ENCODE measurements at places on chromosomes 12 and 14.

- no peak for ATAC-seq
Observed at GRCh38 chr14:68957775-68958174, 21.3 kb downstream of the ACTN1 start.

DNA sequence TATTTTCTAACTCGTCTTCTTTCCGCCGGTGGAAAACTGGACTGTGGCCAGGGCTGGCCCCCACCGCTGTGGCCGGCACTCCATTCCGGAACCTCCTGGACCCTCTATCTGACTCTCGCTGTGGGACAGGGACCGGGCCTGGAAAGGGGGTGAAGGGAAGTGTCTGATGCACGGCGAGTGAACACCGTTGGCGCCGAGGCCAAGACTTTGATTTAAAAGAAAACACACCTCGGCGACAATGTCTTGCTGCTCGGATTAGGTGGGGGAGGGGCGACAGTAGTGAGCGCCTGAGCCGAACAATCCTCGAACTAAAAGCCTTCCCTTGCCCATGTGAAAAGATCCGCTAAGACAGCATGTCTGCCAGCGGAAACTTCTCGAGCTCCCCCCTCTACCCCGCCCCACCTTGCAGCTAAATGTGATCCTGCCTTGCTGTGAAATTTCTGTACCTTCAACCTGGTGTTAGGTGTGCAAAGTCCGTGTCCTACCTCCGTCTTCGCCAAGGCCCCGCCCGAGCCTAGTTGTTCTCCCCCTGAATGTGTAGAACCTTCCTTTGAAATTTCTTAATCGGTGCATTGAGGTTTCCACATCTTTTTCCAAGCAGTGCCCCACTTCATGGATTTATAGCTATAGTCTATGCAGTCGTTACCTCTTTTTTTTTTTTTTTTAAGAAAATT is 862 bp upstream of the HOTAIR start:
- ATAC-seq = no peak

DNA sequence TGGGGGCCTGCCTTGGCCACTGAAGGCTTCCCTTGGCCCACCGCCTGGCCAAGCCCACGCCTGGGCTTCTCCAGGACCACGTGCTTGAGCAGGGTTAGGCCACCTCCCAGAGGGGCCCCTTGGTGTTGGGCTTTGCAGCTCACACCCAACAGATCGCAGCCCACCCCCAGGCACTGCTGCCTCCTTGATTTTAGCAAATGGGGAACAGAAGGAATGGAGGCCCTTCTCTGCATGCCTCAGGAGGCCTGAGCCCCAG is 23.3 kb downstream of the RAB35 start:
- ATAC-seq = no peak

DNA sequence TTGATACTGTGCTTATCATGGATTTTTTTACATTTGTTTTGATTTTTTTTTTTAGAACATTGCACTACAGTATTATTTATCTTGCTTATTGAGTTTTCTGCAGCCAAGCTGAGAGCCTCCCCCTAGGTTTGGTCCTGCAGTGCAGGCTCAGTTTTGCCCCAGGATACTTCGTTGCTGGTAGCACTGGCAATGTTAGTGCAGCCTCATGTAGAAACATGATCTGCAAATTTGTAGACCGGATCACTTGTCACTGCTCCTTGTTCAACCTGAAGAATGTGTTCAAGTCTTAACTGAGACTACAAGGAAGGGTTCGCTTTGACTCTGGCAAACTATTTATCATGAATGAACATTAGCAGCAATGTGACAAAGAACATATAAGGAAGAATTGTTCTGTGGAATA is 377.2 kb upstream of the PDE3A start:
- ATAC-seq = no peak

DNA sequence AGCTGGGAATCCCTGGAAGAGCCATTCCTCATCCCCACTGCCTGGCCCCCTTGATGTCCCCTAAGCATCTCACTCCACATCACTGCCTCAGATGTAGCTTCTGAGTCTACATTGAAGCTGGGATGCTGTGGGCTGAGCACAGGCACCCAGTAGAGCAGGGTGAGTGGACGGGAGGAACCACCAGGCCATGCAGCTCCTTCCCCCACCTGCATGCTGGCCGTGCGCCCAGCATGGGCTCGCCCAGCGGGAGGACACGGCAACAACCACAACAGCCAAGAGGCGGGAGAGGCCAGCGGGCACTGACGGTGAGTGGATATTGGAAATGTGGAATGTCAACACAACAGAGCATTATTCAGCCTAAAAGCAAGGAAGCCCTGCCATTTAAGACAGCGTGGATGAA is 310.9 kb downstream of the ADGRD1 start:
- no peak for ATAC-seq

DNA sequence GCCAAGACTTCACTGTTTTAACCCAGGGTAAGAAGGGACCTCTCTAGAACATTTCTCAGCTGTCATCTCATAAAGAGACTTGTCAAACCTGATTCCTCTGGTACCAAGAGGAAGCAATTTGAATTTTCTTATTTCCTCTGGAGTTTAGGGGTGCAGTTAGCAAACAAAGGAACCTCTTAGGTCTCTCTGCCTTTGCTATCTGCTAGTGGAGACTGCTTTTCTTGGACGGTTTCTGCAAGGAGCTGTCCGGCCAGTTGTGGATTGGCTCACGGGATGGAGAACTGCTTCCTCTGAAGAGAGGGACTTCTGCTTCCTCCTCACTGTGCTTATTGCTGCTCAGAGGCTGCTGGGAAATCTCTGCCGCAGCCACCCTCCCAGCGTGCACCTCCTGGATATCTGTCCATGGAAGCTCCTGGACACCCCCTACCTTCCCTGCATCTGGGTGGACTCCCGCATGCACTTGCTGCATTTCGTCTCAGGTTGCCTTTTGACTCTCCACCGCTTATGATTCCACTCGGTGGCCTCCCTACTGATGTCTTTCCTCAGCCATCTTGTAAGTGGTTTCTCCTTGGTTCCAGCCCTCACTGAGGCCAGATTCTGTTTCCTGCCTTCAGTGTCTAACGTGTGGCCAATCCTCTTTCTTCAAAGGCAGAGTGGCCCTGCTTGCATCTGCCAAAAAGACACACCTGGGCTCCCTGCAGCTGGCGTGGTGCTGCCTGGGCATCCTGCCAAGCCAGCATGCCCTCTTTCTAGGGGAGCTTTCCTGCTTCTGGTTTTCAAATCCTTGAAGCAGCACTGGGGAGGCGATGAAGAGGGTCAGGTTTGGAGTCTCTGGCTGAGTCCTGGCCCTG is 187.3 kb downstream of the CHST11 start:
- ATAC-seq = no peak

- no peak for ATAC-seq
Observed at GRCh38 chr12:46342562-46343033, 30.0 kb downstream of the SLC38A2 start.

DNA sequence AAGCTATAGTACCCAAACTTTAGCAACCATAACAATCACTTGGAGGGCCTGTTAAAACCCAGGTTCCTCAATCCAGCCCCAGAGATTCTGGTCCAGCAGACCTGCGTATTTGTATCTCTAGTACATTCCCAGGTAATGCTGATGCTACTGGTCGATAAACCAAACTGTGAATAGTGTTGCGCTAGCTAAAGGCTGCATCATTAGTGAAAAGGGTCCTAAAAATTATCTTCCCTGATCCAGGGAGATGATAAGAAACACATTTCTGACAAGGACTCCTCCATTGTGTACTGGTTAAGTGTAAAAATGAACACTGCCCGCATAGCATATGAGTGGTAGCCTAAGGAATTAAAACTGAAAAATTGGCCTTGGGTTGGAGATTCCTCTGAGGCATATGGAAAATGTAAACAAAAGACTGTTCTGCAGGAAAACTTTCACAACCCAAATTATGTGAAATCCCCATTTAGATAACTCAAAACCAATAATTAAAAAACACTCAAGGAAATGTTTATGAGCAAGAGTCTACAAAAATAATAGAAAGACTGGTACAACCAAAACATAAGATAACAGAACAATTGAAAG is 322.7 kb downstream of the CEP128 start:
- ATAC-seq = no peak

DNA sequence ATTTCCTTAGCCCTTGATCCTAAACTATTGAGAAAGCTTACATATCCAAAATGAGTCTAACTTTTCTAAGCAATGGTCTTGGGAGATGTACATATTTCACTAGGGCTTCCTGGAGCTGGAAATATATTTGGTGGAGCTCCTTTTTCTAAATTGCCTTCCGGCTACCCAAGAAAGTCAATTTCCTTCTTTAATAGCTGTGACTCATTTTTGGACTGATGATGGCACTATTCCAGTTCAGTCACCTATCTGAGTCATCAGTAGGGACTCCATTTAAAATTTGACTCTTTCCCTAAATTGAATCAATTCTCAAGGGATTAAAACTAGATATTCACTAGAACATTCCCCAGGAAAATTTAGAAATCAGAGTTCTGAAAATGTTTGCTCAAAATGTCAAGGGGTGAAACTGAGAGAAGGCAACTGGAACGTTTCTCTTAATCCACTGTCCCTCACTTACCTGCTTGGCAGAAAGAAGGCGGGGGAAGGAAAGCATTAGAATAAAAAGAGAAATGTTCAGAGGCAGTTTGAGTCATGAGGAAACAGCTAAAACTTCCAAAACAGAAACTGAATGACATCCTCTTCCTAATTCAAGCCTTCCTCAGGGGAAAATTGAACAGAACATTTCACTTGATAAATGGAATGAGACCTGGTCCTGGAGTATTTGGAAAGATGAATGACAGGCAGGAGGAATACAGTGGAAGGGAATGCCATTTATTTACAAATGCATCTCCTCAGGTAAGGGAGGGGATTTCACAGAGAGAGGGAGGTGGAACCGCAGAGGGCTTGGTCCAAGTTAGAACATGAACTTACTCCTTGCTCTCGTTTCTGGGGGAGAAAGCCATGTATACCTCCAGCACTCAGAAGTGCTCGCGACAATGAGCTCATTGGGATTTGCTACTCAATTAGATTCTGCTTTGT is 91.2 kb downstream of the RGS6 start:
- no peak for ATAC-seq

DNA sequence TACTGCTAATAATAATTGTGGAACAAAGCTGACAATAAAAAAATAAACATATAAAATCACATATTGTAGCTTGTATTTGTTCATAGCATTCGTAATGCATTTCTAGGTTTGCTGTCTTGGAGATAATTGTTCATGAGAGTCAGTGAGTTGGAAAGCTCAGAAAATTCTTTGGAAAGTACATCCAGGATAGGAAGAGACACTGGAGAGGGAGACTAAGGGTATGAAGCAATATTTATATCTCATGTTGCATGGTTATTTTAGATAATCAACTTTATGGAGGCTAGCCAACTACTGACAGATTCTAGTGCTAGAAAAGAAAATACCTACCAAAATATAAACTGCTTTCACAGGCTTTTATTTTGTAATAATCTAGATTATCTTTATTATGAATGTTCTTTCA is 1095.2 kb downstream of the FSCB start:
- no peak for ATAC-seq

GRCh38 chr12:67747869-67748742 is 99.6 kb downstream of the DYRK2 start:
- no peak for ATAC-seq

DNA sequence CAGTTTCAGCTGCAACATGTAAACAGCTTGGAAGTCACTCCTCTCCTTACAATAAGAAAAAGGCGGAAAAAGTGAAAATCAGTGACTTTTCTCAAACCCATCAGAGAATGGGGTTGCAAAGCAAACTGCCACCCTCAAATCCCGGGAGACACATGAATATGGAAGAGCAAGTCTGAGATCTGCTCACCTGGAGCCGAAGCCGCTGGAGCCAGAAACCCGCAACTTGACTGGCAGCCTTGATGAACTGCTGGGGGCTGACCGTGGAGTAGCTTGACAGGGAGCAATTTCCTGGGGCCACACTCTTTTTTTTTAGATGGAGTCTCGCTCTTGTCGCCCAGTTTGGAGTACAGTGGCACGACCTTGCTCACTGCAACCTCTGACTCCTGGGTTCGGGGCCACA is 208.2 kb downstream of the KIF26A start:
- no peak for ATAC-seq

- ATAC-seq = no peak
Observed at GRCh38 chr12:121579190-121579791, 1.5 kb downstream of the KDM2B start.

GRCh38 chr14:95054346-95055280 is 102.7 kb downstream of the DICER1 start:
- ATAC-seq = no peak

DNA sequence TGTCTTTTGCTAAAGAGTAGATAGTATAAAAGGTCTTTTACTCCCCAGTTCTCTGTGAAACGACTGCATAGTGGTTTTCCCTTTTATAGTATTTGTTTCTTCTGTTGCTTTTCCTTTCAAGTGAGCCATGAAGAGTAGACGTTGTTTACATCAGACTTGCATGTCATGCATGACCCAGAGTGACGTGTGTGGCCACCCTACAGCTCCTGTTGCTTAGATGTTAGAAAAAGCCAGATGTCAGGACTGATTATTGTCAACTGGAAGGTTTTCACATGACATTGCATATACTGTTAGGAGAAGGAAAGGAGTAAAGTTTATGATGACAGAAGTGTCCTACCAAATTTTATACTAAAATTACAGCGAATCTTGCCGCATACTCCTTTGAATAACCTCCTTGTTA is 1.3 kb upstream of the RD3L start:
- ATAC-seq = no peak

DNA sequence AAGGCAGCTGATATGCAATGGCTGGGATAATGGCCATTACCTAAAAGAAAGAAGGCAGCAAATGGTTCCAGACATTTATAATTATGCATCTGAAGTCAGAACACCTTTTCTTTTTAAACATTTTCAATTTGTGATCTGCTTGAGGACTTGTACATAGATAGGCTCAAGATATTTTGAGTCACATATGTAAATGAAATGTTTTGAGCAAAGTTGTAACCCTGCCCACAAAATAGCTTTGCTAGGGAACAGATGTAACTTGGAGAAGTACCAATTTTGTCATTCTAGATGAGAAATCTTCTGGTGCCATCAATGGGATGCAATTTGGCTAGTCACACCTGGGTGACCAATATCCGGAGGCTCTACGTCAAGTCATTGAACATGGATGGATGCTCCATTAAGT is 123.1 kb downstream of the FLRT2 start:
- ATAC-seq = no peak
